ENCODE measurements at places on chromosomes 16 and 17. TPM values are rescaled to one million over a fixed set of nuclear protein-coding genes. Genes with fewer than 3 reads are reported as not detected.

DNA sequence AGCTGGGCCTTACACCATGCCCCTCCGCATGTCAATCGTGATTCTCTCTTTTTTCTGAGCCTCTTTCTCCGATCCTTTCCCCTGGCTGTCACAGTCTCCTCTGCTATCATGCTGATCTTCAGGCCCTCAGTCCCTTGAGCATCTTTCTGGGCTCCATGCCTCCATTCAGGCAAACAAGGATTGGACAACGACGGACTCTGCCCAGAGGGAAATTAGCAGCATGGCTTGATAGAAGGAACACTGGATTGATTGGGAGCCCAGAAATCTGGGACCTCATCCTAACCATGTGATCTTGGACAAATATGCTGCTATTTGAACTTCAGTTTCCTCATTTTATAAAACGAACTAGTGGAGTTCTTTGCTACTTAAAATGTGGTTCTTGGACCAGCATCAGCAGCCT lies 19.6 kb upstream of the PHF12 start:
- DNase-seq, result no peak

DNA sequence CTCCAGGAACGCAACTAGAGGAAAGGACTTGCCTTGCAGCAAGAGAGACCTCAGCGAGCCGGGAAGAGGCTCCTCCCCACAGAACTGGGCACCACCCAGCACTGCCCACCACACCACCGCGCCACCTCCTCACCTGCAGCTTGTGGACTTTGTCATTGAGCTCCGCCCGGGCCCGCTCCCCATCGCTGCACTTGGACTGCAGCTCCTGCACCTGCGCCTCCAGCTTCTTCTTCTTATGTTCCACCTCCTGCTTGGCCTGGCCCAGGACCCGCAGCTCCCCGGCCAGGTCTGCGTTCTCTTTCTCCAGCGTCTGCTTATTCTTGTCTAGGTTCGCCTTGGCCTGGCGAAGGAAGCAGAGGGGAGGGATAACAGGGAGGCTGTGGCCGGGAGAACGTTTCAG lies 76.7 kb downstream of the NDE1 start:
- DNase-seq, result no peak

- DNase-seq, result no peak
Measured at GRCh38 chr17:38463451-38463858, 35.2 kb downstream of the ARHGAP23 start.

DNA sequence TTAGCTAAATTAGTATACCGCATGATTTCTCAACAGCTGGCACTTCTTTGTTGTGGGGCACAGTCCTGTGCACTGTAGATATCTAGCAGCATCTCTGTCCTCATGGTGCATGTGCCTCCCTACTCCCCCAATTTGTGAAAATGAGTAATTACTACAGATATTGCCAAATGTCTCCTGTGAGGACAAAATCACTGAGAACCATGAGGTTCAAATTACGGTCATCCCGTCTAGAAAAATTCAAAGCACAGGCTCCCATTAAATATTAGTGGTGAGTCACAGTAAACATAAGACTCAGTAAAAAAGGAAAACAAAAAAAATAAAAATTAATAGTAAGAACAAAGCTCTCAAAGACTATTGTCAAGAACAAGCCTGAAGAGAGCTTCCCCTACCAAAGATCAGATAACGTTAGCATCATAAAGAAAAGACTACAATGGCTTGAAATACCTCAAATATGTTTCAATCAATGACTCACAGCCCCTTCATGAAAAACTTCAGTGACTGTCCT lies 57.8 kb downstream of the STH start:
- peak; percentile 35 for DNase-seq

The MAFG gene
- 10.1 TPM for total RNA-seq

The MMP25 gene
- total RNA-seq, result under 0.01 TPM

- peak; percentile 35 for DNase-seq
Measured at GRCh38 chr17:61409301-61410112, 9.9 kb downstream of the TBX2 start.

GRCh38 chr17:65973237-65973636 lies 218.7 kb downstream of the CEP112 start:
- no peak for DNase-seq

The ALDH3A1 gene
- total RNA-seq, result not detected

- no peak for DNase-seq
Measured at GRCh38 chr16:61890386-61890785, 145.9 kb downstream of the CDH8 start.

The PRR11 gene
- 32.7 TPM for total RNA-seq

The P2RX1 gene
- total RNA-seq, result not detected

The MT3 gene
- total RNA-seq, result not detected

DNA sequence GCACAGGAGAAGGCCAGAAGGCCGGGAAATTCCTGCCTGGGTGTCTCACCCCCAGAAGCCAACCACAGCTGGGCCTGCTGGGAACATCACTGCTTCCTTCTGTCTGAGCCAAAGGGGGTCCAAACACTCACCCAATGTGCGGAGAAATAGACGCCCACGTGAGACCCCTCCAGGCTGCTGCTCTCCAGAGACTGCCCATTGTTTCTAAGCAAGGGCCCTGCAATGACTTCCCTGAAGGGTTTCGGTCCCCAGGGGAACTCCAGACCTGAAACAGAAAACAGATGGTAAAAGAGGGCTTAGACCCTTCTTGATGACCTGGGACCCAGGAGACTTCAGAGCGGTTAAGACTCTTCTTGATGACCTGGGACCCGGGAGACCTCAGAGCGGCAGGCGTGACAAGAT lies 41.3 kb downstream of the MRM3 start:
- DNase-seq, result no peak

- no peak for DNase-seq
Measured at GRCh38 chr16:11691771-11692170, 23.5 kb downstream of the SNN start.

DNA sequence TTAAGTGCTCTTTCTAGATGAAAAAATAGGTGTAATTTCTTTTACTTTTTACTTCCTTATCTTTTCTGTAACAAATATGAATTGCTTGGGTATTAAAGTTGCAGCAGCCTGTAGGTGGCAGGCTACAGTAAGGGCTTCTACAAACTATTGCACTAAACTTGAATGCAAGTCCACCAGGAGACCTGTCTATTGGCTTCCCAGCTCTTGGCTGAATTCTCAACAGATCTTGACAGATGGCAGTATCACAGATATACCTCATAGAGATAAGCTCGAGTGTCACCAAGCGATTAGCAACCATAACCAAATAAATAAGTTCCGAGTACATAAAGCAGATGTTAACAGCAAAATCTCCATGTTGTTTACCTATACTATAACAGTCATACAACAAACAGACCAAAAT lies 5.9 kb downstream of the BBS2 start:
- peak; percentile 67 for DNase-seq

DNA sequence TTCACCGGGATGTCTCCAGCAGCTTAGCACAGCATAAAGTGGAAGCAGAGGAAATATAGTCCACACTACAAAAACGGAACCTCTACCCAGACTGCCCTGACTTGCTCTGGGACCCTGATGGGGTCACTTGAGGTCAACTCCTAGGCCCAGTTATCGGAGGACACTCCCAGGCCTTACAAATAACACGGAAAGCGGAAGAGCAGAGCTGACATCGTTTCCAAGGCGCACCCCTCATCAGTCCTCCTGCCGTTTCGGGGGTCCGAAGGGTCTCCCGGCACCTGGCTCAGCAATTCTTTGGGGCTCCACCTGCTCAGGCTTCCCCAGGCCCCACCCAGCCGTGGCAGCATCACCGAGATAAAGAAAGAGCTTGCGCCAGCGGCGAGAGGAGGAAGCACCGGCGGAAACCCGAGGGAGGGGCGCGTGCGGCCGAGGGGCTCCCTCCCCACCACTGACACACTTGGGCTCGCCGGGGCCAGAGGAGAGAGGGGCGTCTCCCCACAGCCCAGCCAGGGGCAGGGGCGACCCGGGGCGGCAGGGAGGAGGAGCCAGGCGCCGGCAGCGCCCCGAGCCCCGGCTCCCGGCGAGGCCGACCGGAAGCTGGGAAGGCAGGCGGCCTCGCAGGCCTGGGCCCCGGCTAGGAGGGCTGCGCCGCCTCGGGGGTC lies 727 bp downstream of the CORO7 start:
- no peak for DNase-seq

DNA sequence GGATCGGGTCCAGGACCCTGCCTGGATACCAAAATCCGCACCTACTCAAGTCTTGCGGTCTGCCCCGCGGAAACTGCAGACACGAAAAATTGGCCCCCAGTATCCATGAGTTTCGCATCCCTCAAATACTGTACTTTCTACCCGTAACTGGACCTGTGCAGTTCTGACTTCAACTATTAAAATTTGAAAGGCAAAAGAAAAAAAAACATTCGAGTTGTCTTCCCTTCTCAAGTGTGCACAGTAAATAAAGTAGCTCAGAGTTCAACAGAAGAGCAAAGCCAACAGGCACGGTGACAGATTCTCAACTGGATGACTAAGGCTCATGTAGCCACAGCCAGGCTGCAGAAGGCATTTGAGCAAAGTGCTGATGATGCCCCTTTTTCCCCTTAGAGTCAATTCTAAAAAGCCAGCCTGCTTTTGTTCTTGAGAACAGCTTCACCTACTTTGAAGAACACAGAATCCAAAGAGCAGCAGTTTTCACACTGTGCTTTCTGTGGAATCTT lies 32.5 kb downstream of the MARF1 start:
- DNase-seq, result no peak

GRCh38 chr17:1967213-1967612 lies 57.9 kb downstream of the RTN4RL1 start:
- DNase-seq, result no peak

DNA sequence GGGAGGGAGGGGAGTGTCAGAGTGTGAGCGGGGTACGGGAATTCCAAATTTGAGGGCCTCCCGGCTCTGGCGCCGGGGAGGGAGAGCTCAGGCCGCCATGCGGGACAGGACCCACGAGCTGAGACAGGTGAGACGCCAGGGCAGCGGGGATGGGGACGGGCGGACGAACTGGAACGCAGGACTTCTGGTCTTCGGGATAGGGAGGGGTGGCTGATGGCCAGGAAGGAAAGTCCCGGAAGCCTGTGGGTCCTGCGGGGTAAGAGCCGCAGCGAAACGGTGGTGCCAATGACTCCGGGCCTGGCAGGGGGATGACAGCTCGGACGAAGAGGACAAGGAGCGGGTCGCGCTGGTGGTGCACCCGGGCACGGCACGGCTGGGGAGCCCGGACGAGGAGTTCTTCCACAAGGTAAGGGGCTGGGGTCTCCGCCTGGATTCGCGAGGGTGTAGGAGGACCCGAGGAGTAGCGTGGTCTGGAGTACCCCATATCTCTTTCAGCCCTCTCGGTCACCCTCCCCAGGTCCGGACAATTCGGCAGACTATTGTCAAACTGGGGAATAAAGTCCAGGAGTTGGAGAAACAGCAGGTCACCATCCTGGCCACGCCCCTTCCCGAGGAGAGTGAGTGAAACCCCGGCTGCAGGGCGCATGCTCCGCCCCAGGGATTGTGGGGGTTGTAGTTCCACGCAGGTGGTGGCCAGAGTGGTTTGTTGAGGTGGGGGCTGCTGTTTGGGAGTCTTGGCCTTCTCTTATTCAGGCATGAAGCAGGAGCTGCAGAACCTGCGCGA lies 543 bp downstream of the STX4 start:
- DNase-seq, result peak; percentile 76

- no peak for DNase-seq
Measured at GRCh38 chr17:67449845-67450755, 73.0 kb downstream of the PITPNC1 start.

GRCh38 chr17:36148559-36149295 lies 27.7 kb downstream of the TBC1D3B start:
- DNase-seq, result peak; percentile 45

All from RPMI7951 (cell line).